ENCODE measurements at places on chromosomes 7 and 10.

GRCh38 chr10:45452743-45453452, 78.9 kb downstream of the ALOX5 start:
- peak; percentile 48 for ATAC-seq

- ATAC-seq, result peak; percentile 35
These were observed 496 bp downstream of the BRI3 start for GRCh38 chr7:98281757-98282606.

DNA sequence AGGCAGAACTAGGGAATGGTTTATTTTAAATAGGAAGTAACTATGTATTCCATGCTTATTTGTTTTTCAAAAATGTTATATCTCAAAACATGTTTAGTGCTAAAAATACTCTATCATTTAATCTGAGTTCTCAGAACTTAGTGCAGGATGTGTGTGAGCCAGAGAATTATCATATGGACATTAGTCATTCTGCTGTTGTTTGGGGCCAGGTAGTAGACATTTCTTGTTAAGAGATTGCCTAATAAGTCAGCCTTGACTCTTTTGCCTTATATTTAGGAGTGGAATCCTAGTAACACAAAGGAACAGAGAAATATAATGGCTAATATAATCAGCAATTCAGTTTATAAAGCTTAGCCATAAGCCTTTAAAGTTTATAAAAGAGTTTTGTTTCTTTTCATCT, 149.8 kb downstream of the CCSER2 start:
- ATAC-seq, result no peak

GRCh38 chr7:83143107-83143506, 19.6 kb downstream of the PCLO start:
- peak; percentile 52 for ATAC-seq

- no peak for ATAC-seq
These were observed 229.1 kb downstream of the GFRA1 start for GRCh38 chr10:116043861-116044260.

GRCh38 chr7:39453743-39454355, 112.4 kb upstream of the YAE1 start:
- no peak for ATAC-seq

GRCh38 chr10:74944205-74944604, 117.8 kb downstream of the KAT6B start:
- ATAC-seq, result peak; percentile 32

GRCh38 chr7:100003711-100004661, 11.4 kb upstream of the ZKSCAN1 start:
- ATAC-seq, result peak; percentile 94

GRCh38 chr7:98834949-98835348, 34.9 kb downstream of the TMEM130 start:
- no peak for ATAC-seq

DNA sequence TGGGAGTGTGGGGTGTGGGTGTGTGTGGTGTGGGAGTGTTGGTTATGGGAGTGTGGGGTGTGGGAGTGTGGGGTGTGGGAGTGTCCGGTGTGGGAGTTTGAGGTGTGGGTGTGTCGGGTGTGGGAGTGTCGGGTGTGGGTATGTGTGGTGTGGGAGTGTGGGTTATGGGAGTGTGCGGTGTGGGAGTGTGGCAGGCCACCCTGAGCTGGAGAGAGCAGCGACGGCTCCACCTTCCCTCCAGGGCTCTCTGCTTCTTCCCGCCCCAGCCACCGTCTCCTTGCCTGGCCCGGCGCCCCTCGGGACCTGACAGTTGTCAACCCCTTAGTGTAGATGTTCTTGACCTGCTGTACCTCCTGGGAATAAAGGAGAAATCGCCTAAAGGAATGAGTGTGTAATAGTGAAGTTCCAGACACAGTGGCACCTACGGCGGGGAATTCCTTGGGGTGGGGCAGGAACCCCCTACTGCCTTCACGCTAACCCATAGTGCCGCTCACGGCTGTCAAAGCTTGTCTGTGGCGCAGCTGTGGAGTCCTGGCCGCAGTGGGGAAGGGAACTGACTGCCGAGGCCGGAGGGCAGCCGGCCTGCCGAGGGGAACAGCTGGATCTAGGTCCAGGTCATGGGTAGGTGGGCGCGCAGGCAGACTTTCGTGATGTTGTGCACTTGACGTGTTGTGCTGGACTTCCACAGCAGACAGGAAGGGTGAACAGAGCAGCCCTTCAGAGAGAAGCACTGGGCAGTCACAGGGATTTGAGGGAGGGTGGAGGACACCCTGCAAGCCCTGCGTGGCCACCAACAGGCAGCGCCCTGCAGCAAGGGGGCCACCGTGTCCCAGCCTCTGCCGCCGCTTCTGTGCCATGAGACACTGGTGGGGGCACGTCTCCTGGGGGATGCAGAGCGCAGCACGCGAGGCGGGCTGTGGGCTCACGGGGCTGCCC, 49.0 kb upstream of the EN2 start:
- ATAC-seq, result no peak

DNA sequence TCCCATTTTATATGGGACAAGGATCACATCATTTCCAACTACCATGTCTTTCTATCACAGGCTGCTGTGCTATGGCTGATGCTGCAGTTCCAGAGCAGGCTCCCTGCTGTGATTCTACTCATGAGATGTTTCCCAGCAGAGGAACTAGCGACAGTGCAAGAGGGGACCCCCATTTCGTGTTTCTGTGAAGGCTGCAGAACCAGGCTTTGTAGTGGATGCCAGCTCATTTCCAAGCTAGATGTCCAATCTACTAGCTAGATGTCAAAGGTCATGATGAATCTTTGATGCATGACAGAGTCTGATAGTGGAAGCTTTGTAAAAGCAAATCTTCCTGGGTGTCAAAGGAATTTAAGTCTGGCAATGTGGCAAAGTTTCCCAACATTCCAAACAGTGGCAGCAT, 21.2 kb upstream of the MYO3A start:
- ATAC-seq, result peak; percentile 24

- no peak for ATAC-seq
These were observed 138.6 kb downstream of the DIP2C start for GRCh38 chr10:550665-551372.

GRCh38 chr7:2602406-2603043, 29.3 kb upstream of the TTYH3 start:
- ATAC-seq, result no peak

DNA sequence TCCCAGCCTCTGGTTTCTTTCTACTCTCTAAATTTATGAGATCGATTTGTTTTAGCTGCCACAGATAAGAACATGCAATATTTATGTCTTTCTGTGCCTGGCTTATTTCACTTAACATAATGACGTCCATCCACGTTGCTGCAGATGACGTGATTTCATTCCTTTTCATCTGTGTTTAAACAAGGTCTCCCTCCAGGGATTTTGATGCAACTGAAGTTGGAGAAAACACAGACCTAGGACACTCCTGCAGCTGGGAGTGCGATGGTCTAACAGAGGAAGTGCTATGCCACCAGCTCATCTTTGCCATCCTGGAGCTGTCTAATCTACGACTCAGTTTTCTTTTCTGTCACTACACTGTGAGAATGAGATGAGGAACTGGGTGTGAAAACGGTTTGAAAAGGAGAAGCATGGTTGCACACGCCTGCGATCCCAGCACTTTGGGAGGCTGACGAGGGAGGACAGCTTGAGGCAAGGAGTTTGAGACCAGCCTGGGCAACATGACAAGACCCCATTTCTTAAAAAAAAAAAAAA, 1.5 kb upstream of the KCTD7 start:
- no peak for ATAC-seq

Measured in motor neuron (in vitro differentiated cells).